ENCODE measurements at places on chromosomes 1 and 21.

GRCh38 chr1:243982447-243983018, 68.5 kb upstream of the ZBTB18 start:
- no peak for DNase-seq

DNA sequence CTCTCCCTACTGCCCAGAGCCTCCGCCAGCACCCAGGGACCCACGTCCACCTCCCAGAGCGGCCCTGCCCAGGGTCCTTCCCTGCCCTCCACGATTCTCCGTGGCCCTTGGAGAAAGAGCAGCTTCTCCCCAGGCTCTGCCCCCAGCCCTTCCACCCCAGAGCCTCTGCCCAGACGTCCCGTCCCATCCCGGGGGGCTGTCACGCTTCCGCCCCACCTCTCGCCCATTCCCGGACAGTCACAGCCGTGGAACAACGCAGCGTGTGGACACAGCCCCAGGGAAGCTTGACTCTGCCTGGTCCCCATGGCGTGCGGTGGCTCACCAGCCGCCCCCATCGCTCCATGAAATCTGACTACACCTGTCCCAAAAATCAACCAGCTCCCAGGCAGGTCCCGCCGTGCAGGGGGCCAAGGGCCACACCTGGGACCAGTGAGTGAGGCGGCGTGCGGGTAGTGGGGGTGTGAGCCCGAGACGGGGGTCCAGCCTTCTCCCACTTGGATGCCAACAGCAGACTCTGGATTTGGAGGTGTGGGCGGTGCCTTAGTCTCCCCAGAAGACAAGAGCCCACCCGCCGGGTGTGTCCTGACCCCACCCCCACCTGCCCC, 12.5 kb upstream of the TTLL10 start:
- no peak for DNase-seq

DNA sequence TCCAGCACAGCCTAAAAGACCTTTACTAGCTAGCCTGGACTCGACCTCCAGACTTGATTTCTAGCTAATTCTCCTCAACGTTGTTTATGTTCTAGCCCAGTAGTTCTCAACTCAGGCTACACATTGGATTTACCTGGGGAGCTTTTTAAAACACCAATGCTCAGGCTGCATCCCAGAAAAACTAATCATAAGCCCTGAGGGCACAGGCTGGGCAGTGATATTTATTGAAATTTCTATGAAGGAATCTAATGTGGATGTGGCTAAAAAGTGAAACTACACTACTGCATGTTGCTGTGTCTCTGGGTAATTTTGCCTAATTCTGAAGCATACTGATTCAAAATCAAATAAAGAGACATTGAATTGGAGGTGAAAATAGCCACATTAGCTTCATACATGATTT, 479.4 kb downstream of the KCNT2 start:
- DNase-seq, result no peak

DNA sequence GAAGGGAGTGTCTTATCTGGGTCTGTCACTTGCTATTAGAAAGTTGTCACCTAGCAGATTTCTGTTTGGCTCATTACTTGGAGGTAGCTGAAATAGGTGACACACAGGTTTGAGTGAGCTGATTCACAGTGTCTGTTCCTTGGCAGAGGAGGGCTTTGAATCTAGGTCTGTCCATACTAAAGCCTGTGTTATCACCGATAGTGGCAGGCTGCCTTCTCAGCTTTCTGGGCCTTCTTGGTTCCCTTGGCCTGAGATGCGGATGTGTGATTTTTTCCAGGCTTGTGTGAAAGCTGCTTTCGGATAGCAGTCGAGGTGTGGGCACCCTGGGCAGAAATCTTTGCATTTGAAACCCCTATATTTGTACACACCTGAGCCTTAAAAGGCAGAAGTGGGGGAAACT, 73.9 kb downstream of the ACTL8 start:
- no peak for DNase-seq

DNA sequence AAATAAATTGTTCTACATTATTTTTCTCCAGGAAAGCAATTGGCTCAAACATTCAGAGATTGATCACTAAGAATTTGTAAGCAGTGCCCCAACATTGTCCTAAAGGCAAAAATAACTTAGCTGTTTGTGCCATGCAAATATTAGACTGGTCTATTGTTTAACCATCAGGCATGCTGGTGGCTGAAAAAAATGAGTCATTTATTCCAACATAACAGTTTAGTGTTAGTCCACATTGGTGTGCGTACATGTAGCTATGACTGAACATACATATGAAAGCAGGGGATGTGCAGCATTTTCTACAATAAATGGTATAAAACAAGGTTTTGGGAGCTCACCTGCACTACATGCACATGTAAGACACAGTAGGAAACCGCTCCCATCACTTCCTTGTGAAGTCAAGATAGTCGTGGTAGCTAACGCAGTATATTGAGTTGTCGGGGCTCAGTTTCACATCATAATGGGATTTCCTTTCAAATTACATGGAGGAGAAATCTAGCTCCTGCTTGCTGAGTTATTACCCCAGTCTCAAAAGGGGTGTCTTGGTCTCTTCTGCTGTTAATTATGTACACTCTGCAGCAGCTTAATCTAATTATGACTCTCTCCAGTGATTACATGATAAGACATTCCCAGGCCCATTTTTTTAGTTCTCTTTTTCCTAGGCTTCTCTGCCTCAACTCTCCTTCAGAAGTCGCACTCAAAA, 199.4 kb downstream of the LYPLAL1 start:
- DNase-seq, result no peak

- peak; percentile 81 for DNase-seq
Measured at GRCh38 chr1:87335175-87335884, 6.7 kb downstream of the LMO4 start.

Data from GM13977 (cell line).